ENCODE measurements at places on chromosomes 3 and 15.

DNA sequence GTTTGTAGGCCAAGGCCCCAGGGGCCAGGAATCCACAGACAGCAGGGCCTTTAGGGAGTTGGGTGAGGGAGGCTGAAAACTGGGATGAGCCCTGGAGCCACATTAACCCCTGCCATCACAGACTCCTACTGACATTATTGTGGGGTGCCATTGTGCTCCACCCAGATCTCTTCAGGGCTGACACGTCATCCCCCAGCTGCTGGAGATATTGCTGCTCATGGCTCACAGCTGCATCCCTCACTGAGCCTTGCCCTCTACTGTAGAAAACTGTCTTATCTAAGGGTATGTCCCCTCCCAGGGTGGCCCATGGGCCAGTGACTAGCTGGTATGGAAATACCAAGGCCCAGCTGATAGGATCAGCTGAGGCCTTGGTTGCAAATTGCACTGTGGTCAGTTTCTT is 87.3 kb upstream of the PRR23C start:
- DNase-seq = no peak

DNA sequence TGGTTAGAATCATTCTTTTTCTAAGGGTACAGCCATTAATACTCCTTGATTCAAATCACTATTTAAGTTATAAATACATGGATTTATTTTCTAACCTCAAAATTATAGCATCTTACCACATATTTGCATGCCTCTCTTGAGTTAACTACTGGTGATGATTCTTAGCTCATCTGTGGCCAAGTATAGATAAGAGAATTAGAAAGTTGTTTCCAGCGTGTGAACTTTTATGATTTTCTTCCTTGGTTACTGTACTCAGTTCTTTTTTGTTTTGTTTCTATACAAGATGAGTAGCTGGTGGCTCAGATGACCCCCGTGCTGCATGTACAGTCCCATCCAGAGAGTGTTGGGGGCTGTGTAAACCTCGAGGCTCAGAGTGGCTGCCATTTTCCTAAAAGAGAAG is 124.6 kb downstream of the IGF1R start:
- no peak for DNase-seq

DNA sequence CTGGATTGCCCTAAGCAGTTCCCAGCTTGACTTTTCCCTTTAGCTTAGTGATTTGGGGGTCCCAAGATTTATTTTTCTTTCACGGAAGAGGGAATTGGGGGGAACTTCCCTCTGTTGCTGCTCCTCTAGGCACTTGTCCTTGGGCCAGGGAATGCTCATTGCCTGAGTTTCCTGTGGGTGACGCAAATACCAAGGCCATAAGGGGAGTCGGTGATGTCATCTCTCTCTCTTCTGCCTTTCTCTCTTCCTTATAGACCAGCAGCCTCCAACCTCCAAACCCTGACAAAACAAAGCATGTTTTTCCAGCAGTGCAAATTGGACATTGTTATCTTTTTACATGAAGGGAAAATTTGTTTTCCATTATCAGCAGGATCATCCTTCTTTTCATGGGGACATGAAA is 120.2 kb downstream of the ITPR1 start:
- DNase-seq = no peak

GRCh38 chr3:105885256-105885655 is 16.4 kb upstream of the CBLB start:
- no peak for DNase-seq

DNA sequence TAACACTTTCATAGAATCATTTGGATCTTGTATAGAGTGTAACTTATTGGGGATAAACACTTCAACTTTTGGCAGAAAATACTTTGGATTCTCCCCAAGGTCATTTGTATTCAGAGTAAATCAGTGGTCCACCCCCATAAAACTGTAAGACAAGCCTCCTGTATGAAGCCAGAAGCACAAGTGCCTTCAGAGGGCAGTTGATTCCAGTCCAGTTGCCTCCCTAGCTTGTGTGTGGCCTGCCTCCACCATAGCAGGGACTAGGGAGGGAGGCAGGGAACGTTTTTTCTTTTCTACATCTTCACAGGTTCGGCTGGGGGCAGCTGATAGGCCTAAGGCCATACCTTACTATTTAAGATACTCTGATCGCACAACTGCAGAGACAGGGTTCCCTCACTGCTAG is 11.6 kb downstream of the GORASP1 start:
- DNase-seq = no peak

GRCh38 chr3:52090131-52090932 is 34.0 kb upstream of the DUSP7 start:
- no peak for DNase-seq

DNA sequence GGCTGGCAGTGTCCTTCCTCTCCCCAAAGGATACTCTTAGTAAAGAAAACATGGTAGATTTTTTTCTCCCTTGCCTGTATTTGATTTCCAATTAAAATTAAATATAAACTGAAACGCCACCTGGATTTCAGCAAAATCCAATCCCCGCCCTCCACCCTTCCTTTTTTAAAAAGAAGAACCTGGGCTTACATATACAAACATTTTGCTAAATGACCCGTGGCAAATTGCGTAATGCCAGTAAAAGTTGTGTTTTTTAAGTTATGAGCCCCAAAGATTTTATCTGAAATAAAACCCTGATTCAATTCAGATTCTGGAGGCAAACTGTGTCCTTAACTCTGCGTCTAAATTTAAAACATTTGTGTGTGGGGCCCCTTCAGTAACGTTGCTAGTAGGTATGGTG is 403.0 kb downstream of the FOXP1 start:
- no peak for DNase-seq

DNA sequence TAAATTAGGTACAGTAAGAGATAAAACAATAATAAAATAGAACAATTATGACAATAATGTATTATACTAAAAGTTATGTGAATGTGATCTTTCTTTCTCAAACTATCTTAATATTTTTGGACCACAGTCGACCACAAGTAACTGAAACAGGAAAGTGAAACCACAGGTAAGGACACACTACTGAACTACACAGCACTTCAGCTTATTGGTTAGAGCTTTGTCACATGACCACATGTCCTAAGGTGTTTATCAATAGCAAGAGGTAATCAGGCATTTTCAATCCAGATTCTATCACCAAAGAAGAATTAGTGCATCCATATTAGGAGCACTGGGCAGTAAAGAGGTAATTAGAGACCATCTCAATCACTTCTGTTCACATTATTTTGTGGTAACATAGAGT is 392.8 kb downstream of the RSL24D1 start:
- no peak for DNase-seq

- no peak for DNase-seq
Observed at GRCh38 chr3:14397940-14398796, 4.2 kb upstream of the SLC6A6 start.

DNA sequence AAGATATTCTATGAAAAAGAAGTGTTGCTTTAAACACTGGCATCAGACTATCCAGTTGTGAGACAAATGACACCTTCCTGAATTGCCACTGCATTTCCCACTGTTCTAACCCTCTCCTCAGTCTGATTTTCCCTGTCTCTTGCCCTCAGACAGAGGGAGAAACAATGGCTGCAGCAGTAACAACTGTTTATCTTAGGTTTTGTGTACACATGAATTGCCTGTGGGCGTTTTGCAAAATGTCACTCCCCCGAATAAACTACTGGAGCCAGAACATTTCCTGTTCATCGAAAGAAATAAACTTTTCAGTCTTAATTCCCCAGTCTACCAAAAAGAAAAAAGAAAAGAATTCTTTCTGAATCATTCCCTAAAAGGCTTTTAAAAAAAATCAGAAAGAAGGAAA is 155.1 kb downstream of the MAGI1 start:
- DNase-seq = no peak

- no peak for DNase-seq
Observed at GRCh38 chr3:172415323-172415722, 32.9 kb downstream of the GHSR start.

DNA sequence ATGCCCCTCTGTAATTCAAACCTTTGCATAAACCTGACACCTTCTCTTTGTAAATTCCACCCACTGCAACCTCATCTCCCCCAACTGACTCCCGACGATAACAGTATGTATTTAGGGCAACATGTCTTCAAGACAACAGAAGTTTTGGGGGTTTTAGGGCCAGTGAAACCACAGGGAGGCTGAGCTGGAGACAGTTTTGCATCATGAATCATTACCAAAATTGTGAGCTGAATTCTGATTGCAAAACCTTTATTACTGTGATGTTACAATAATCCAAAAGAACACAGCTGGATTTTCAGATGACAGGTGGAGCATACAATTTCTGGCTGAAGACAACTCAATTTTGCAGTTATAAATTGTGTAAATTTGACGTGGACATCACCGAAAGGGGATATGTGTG is 281.3 kb upstream of the TTC14 start:
- no peak for DNase-seq

DNA sequence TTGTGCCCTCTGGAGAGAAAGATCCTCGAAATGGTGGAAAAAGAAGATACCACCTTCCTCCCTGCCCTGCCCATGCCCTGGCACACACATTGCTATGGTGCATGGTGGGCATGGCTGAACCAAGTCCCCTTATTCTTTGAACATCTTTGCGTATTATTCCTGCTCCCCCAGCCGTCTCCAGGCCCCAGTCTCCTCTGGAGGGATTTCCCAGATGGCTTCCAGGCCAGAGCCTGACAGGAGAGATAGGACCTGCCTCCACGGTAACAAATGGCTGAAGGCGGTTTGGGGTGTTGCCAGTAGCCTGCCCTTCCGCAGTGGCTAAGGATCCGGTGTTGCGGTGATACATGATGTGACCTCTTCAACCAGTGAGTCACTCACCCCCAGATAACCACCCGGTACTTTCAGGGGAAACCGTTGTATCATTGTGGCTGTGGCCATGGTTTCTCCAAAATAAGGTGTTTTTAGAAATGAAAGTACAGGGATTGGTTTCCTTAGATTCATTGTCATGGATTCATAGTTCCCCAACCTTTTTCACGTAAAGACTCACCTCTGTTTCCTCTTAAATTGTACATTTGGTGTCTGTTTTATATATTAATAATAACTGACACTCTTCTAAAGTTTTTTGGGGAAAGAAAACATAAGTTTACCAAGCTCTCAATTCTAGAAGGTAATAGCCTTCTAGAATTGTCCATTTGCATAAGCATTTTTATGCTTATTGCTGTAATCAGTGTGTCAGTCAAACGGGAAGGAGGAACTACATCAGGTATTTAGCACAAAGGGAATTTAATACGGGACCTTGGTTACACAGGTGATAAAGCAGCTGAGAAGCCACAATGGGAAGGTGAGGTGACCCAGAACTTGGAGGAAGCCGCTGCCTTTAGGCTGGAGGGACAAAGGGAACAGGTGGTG is 25.9 kb downstream of the SMAD3 start:
- DNase-seq = no peak

DNA sequence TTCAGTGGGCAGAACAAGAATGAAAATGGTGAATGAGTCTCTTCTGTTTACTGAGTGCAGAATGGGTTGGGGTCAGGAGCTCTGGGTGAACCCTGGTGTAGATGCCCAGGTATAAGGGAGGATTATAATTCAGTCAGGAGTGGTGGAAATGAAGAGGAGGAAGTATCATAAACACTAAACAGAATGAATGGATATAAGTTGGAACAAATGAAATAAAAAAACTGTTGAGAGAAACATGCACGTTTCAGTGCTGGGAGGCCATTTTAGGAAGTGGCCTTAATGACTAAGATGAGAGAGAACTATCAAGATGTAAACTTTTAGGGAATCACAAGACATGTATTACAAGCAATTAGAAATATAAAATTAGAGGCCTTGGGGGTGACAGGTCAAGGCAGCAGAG is 32.8 kb upstream of the LEKR1 start:
- DNase-seq = no peak

GRCh38 chr3:111603679-111604078 is 8.5 kb upstream of the ZBED2 start:
- no peak for DNase-seq

GRCh38 chr15:26200427-26200826 is 337.3 kb upstream of the ATP10A start:
- DNase-seq = no peak

GRCh38 chr3:133503409-133503808 is 70.1 kb upstream of the CDV3 start:
- DNase-seq = no peak

DNA sequence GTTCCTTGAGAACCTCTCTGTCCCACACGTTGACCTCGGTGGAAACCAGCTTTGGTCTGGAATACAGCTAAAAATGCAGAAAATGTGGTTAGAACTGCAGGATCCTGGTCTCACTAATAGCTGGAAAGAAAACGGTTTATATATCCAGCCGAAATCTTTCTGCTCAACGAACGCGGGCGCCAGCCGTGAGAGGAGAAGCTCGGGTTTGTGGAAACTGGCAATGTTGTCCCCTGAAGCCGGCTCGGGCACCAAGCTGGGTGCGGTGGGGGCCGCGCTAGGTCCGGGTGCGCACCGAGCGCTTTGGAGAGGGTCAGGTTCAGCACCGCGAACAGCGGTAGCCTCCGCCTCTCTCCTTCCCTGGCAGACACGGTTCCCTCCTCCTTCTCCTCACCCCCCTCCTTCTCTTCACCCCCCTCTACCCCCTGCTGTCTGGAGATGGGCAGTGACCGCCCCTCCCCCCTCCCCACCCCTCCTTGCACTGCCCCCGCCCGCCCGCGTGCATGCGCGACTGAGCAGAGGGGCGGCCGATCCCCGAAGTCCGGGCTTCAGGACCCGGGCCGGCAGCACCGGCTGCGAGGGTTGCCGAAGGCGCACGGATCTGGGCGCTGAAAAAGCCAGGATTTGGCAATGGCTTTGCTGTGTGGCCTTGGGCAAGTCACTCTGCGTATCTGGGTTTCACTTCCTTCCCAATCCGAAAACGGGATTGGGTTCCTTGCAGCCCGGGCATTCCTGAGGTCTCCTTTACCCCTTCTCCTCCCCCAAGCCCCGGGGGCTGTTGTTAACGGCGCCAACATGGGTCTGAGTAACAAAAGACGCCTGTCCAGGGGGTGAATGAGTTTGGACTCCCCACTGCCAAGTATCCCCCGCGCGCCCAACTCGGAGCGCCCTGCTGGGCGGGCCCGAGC is at the start of gene SKOR1:
Gene SKOR1, plus strand, starts transcription at position 534 of the 905 bp plus-strand sequence. Its CDS starts 94 bp downstream, at position 628.
- DNase-seq = no peak

GRCh38 chr3:194723846-194724618 is 38.3 kb downstream of the FAM43A start:
- no peak for DNase-seq

DNA sequence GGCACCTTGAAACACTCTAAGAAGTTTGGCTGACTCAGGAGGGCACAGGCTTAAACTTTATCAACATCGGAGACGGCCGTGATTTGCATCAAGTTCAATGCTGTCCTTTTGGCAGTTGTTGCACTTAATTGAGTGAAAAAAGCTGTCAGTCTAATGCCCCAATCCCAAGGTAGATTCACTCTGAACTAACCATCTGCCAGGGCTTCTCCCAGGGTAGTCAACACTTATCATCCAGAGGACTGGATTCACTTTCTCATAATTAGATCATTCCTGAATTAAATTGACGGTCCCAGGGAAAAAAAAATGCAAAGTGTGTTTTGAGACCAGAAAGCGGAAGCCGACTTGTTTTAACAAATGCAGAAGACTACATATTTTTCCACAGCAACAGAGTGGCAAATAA is 28.5 kb downstream of the RORA start:
- DNase-seq = no peak

Measured in amygdala (tissue), 56 donors.